ENCODE measurements at places on chromosomes 12 and 14. TPM values are rescaled to one million over a fixed set of nuclear protein-coding genes. Genes with fewer than 3 reads are reported as not detected.

The PLEKHA5 gene
- total RNA-seq: 23.5 TPM

The TBX5 gene
- total RNA-seq: 1.2 TPM

The OR11H12 gene
- total RNA-seq: not detected

The TAS2R9 gene
- not detected for total RNA-seq
